Nephron progenitor cell (in vitro differentiated cells): ENCODE measurements at places on chromosomes 16 and 17.

DNA sequence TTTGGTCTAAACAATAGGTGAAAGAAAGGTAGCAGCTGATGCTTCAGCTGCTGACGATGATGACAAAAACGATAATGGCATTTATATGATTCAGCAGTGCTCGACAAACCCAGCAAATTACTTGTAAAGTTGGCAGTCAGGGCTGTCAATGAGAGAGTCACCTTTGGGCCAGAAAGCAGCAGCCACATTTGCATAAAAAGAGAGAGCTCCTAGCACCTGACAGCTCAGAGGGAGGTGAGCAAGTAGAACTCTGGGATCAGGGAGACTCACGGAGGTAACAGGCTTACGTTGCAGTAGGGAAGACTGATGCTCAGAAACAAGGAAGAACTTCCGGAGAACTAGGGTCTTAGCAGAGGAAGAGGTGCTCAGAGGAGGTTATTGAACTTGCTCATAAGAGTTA, 291.9 kb upstream of the ZFHX3 start:
- no peak for DNase-seq
- H3K4me3 ChIP-seq, result no peak overlapping the region
- no peaks in the 10 kb centered on the region for H3K36me3 ChIP-seq
- peaks cover 5% of the 10 kb centered on the region for H3K4me1 ChIP-seq
- peaks cover 18% of the 10 kb centered on the region for H3K27me3 ChIP-seq

GRCh38 chr17:7021993-7022778, 664 bp upstream of the BCL6B start:
- no peak overlapping the region for H3K27ac ChIP-seq
- H3K4me3 ChIP-seq, result peak overlapping the region; percentile 74
- H3K36me3 ChIP-seq, result no peaks in the 10 kb centered on the region

DNA sequence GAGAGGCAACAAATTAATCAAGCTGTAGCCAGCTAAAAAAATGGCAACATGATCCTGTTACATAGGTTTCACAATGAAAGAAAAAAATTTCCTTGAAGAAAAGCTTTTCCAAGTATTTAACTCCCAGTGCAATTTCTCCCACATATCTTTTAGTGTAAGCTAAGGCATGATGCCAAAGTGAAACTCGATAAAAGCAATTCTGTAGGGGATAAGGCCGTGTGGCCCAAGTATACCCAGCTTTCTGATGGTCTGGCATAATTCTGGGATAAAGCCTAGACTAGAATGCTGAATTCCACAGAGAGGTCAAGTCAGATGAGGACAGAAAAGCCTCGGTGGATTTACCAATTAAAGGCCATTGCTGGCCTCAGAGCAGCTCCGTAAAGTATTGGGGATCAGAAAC, 36.2 kb downstream of the CTCF start:
- peaks cover 42% of the 10 kb centered on the region for H3K4me1 ChIP-seq
- H3K36me3 ChIP-seq, result peaks cover 20% of the 10 kb centered on the region
- H3K4me3 ChIP-seq, result no peak overlapping the region
- peak overlapping the region; percentile 49 for H3K27ac ChIP-seq
- no peaks in the 10 kb centered on the region for H3K27me3 ChIP-seq

- H3K27me3 ChIP-seq, result peaks cover 25% of the 10 kb centered on the region
- no peak overlapping the region for H3K27ac ChIP-seq
- peaks cover 80% of the 10 kb centered on the region for H3K4me1 ChIP-seq
- H3K36me3 ChIP-seq, result peaks cover 5% of the 10 kb centered on the region
- no peak for DNase-seq
Measured at GRCh38 chr16:85524365-85524629, 88.8 kb upstream of the GSE1 start.

GRCh38 chr16:31129568-31130335, 5.8 kb downstream of the PRSS8 start:
- H3K4me1 ChIP-seq, result peaks cover 19% of the 10 kb centered on the region
- no peaks in the 10 kb centered on the region for H3K36me3 ChIP-seq
- H3K4me3 ChIP-seq, result no peak overlapping the region
- H3K27ac ChIP-seq, result no peak overlapping the region
- no peak for DNase-seq

- peak overlapping the region; percentile 21 for H3K4me3 ChIP-seq
- H3K4me1 ChIP-seq, result peaks cover 75% of the 10 kb centered on the region
- peaks cover 2% of the 10 kb centered on the region for H3K27me3 ChIP-seq
- DNase-seq, result no peak
- no peak overlapping the region for H3K27ac ChIP-seq
Measured at GRCh38 chr17:79988185-79988971, 47.3 kb downstream of the TBC1D16 start.

- H3K36me3 ChIP-seq, result peaks cover 10% of the 10 kb centered on the region
- H3K4me3 ChIP-seq, result no peak overlapping the region
- no peak for DNase-seq
- H3K27me3 ChIP-seq, result peaks cover 23% of the 10 kb centered on the region
- peaks cover 26% of the 10 kb centered on the region for H3K4me1 ChIP-seq
Measured at GRCh38 chr17:74135391-74136167, 67.9 kb upstream of the RPL38 start.

DNA sequence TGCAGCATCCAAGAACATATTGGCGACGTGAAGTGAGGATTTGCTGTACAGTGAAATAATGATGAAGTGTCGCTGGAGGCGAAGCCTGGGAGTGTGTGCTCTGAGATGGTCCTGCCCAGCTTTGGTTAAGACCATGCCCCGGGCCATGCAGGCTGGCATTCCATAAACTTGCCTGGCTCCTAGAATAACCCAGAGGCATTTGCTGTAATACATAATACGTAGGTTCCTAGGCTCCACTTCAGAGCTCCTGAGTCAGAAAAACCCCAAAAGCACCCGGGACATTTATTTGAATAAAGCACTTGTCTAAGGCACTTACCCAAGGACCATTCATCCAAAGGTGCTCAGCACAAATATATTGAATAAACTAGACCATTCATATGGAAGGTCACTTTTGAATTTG, 279.3 kb downstream of the ABCC12 start:
- peaks cover 4% of the 10 kb centered on the region for H3K4me1 ChIP-seq
- H3K36me3 ChIP-seq, result no peaks in the 10 kb centered on the region
- peaks cover 14% of the 10 kb centered on the region for H3K27me3 ChIP-seq
- no peak overlapping the region for H3K27ac ChIP-seq

- DNase-seq, result no peak
- peak overlapping the region; percentile 81 for H3K27ac ChIP-seq
- H3K36me3 ChIP-seq, result no peaks in the 10 kb centered on the region
- no peak overlapping the region for H3K4me3 ChIP-seq
Measured at GRCh38 chr16:58049232-58050185, 24.0 kb downstream of the MMP15 start.

DNA sequence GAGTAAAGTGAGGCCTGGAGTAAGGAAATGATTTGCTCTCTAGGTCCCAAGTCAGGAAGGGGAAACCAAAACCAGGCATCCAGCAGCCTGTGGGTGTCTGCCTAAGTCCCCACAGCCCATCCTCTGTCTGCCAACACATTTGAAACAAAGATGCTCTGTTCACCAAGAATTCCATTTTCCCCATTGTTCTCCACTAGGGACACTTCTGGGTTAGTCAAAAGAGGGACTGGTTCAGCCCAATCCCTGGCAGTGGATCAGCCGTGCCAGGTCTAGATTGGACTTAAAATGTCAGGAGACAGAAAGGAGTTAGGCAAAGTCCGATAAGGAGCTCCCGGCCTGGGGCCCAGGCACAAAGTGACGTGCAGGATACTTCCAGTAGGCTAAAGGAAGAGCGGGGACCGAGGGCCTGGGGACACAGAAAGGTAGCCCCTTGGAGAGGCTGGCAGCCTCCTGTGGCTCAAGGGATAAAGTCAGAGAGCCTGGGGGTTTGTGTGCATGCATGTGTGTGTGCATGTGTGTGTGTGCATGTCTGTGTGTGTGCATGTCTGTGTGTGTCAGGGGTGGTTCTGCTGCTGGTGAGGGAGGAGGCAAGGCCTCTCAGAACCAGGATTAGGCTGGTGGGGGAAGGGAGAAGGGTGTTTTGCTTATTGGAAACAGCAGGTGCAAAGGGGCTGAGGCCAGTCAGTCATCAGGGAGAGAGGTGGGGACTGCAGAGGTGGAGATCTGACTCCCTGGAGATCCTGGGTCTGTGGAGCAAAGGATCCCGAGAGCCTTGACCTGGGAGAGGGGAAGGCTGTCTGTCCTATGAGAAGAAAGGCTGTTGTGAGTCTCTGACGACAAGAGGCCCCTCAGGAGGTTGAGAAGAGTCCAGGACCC, 41.7 kb upstream of the IL34 start:
- no peaks in the 10 kb centered on the region for H3K4me1 ChIP-seq
- no peak for DNase-seq
- peak overlapping the region; percentile 60 for H3K27ac ChIP-seq
- no peaks in the 10 kb centered on the region for H3K36me3 ChIP-seq
- no peak overlapping the region for H3K4me3 ChIP-seq
- H3K27me3 ChIP-seq, result peaks cover 19% of the 10 kb centered on the region

GRCh38 chr17:81486199-81486810, 26.3 kb downstream of the ACTG1 start:
- peaks cover 8% of the 10 kb centered on the region for H3K27me3 ChIP-seq
- DNase-seq, result no peak
- H3K4me1 ChIP-seq, result peaks cover 56% of the 10 kb centered on the region
- H3K27ac ChIP-seq, result no peak overlapping the region
- no peaks in the 10 kb centered on the region for H3K36me3 ChIP-seq

DNA sequence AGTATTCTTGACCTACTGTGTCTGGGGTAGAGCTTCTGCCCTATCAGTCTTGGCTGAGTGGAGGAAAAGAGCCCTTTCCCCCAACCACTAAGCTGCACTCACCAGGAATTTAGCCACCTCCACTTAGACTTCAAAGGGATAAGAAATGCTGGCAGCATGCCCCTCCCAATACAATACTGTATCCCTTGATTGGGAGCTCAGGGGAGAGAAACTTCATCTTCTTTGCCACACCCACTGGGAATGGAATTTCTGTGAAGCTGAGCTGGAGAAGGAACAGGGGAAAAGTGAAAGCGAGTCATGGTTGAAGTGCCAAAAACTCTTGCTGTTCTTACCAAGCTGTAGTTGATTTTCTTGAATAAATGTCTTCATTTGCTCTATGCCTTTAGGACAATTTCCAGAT, 68.8 kb downstream of the CEP112 start:
- H3K4me3 ChIP-seq, result no peak overlapping the region
- peaks cover 32% of the 10 kb centered on the region for H3K4me1 ChIP-seq
- peak overlapping the region; percentile 79 for H3K27ac ChIP-seq
- no peaks in the 10 kb centered on the region for H3K27me3 ChIP-seq
- no peak for DNase-seq

DNA sequence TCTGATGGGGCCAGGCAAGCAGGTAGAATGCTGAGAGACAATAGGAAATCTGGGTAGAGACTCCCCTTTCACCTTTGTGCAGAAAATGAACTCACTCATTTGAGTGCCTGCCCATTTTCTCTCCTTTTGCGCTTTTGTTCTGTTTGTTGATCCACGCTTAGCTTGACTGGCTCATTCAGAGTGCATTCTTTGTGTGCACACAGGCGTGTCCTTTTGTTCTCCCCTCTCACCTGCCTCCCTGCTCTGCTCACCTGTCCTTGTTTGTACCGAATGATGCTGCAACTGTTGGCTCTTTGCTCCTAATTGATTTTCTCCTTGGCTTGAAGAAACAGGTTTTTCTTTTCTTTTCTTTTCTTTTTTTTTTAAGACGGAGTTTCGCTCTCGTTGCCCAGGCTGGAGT, 15.8 kb downstream of the PGS1 start:
- H3K27me3 ChIP-seq, result no peaks in the 10 kb centered on the region
- H3K4me1 ChIP-seq, result peaks cover 26% of the 10 kb centered on the region
- H3K27ac ChIP-seq, result no peak overlapping the region
- no peak for DNase-seq
- peaks cover 41% of the 10 kb centered on the region for H3K36me3 ChIP-seq

GRCh38 chr16:57601801-57602478, 26.5 kb upstream of the ADGRG1 start:
- no peak overlapping the region for H3K4me3 ChIP-seq
- H3K4me1 ChIP-seq, result peaks cover 25% of the 10 kb centered on the region
- H3K27me3 ChIP-seq, result peaks cover 39% of the 10 kb centered on the region
- no peaks in the 10 kb centered on the region for H3K36me3 ChIP-seq
- no peak overlapping the region for H3K27ac ChIP-seq
- no peak for DNase-seq

- peaks cover 4% of the 10 kb centered on the region for H3K27me3 ChIP-seq
- peak overlapping the region; percentile 100 for H3K27ac ChIP-seq
- no peaks in the 10 kb centered on the region for H3K36me3 ChIP-seq
- peaks cover 74% of the 10 kb centered on the region for H3K4me1 ChIP-seq
Measured at GRCh38 chr17:57892146-57892819, 42.4 kb upstream of the MRPS23 start.

- no peak overlapping the region for H3K4me3 ChIP-seq
- peaks cover 55% of the 10 kb centered on the region for H3K4me1 ChIP-seq
- no peaks in the 10 kb centered on the region for H3K36me3 ChIP-seq
- DNase-seq, result no peak
- H3K27me3 ChIP-seq, result no peaks in the 10 kb centered on the region
Measured at GRCh38 chr16:51941412-51941811, 605.5 kb downstream of the TOX3 start.

DNA sequence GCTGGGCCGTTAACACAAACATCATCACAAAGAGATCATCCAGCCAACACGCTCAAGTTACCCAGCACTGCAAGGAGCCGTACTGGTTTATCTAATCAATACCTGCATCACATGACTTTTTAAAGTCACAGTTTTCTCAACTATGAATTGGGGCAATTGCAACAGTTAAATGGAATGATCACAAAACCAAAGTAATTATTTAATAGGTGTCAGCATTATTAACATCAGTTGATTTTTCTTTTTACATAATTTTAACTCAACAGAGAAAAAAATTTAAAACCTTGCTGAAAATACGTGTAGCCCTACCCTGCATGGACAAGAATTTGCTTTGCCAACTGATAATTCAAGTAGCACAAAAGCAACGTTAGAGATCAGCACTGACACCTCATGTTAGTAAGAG, 95.7 kb upstream of the SOX9 start:
- H3K4me1 ChIP-seq, result peaks cover 72% of the 10 kb centered on the region
- H3K27ac ChIP-seq, result no peak overlapping the region
- H3K4me3 ChIP-seq, result no peak overlapping the region
- DNase-seq, result no peak
- H3K27me3 ChIP-seq, result peaks cover 11% of the 10 kb centered on the region
- no peaks in the 10 kb centered on the region for H3K36me3 ChIP-seq

- peaks cover 17% of the 10 kb centered on the region for H3K4me1 ChIP-seq
- no peaks in the 10 kb centered on the region for H3K36me3 ChIP-seq
- peak; percentile 66 for DNase-seq
Measured at GRCh38 chr16:2874912-2875362, 8.1 kb upstream of the FLYWCH2 start.

DNA sequence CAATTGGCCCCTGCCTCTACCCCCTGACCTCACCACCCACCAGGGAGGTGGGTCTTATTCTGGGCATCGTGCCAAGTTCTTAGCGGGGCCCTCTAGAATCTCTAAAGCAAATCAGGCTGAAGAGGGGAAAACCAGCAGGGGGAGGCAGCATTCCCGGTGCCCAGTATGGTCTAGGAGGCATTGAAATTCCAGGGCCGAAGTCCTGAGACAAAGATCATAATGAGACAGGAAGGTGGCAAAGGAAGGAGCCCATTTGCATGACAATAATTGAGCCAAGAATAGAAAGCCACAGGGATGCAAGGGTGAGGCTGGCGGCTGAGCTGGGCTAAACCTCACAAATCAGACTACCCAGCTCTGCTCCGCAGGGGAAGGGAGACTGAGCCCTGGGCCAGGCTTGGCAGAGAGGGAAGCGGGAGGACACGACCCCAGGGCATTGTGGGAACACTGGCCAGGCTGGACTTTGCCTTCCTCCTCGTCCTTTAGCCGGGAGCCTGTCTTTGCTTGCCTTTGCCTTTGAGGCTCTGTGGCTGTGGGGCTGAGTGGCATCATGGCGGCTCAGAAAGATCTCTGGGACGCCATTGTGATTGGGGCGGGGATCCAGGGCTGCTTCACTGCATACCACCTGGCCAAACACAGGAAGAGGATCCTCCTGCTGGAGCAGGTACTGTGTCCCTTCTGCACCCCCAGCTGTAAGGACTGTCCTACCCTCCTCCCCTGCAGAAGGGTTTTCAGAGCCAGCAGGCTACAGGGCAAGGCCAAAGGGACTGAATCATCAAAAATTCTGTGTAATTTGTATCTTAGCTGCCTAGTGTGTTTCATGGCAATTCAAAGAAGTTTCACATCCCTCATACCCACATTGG, at the start of gene PIPOX:
TSS of gene PIPOX (plus strand) at position 463 of the 860 bp plus-strand sequence. CDS start at position 548, 85 bp downstream.
- peak within 1 kb of the TSS; percentile 44 for H3K27ac ChIP-seq
- no peak within 1 kb of the TSS for H3K4me3 ChIP-seq
- H3K27me3 ChIP-seq, result peaks cover 24% of the 10 kb centered on the region
